BJ (cell line): ENCODE measurements at places on chromosomes 16 and 17.

- no peak for DNase-seq
Observed at GRCh38 chr16:79510879-79511278, 89.7 kb downstream of the MAF start.

DNA sequence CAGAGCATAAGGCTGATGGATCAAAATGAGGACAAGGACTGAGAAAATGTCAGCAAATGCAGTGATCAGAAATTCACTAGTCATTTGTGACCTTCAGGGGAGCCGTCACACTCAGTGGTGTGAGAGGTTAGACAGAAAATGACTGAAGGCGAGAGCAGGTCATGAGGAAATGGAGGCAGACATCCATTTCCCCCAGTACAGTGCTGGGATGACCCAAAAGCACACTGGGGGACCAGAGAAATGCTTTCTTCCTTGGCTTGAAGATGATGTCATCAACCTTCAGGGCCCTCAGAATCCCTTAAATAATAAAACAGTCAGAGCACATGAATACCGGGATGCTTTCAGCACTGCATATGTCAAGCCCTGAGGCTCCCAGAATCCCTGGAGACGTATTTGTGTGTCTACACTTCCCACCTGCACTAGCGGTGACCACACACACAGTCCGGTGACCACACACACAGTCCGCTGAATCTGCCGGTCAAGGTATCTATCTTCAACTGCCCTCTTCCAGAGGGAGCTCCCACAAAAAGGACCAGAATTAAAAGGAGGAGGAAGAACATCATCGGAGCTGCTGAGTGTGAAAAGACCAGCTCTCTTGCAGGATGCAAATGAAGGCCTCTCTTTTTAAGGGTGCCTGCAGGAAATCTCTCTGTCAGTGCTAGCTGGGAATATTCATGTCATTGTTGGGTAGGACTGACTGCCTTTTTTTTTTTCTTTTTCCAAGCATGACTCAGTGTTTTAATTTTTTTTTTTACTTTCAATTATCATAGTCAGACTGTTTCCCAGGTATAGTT, 8.2 kb downstream of the UBE2O start:
- DNase-seq: no peak

GRCh38 chr17:63698381-63698885, 1.5 kb downstream of the LIMD2 start:
- no peak for DNase-seq

DNA sequence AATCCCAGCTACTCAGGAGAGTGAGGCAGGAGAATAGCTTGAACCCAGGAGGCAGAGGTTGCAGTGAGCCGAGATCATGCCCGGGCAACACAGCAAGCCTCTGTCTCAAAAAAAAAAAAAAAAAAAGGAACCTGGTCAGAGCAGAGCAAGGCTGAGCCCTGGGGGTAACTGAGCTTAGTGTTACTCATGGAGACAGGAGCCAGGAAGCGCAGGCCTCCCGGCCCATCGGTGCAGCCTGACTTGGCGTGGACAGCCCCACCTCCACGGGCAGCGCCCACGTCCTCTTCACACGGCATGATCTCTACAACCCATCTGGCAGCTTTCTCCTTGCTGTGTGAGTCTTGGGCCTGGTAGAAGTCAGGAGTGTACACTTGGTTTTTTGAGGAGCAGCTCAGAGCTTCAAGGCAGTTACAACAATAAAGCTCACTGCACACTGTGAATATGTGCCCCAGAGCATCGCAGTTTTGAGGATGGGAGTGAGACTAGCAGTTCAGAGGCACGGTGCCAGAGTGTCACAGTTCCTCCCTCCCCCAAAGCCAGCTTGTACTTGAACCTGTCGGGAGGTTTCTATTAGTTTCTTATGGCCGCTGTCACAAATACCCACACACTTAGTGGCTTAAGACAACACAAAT, 129.9 kb downstream of the RAP1GAP2 start:
- peak; percentile 69 for DNase-seq

DNA sequence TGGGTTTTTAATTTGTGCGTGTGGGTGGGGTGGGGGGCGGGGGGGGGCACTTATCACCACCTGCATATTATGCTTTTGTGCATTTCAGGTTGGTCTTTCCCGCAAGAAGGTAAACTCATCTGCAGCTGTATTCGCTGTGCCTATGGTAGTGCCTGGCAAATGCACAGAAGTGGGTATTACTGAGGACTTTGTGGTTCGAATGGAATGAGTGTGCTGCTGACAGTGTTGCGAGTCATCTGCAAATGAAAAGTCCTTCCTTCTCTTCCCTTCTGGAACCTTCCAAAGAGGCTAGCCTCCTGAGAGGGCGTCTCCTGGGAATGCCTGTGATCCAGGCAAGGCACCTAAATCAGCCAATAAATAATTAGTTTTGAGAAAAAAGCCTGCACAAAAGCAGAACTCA, 532.9 kb downstream of the MAF start:
- no peak for DNase-seq

DNA sequence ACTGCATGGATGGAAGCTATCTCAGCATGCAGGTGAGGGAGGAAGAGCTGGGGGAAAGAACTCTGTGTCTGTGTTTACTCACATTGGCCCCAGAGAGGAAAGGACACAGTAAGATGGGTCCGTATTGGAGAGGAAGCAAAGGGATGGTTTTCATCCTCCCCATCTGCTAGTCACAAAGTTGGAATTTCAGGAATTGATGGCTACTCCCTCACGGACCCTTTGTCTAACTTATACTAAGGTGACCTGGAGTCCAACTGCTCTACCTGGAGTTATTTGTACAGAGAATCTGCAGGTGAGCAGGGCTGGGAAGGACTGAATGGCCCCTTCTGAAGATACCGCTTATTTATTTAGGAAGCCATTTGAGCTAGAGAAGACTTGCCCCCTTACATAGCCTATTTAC, 55.1 kb downstream of the WNT3 start:
- no peak for DNase-seq

DNA sequence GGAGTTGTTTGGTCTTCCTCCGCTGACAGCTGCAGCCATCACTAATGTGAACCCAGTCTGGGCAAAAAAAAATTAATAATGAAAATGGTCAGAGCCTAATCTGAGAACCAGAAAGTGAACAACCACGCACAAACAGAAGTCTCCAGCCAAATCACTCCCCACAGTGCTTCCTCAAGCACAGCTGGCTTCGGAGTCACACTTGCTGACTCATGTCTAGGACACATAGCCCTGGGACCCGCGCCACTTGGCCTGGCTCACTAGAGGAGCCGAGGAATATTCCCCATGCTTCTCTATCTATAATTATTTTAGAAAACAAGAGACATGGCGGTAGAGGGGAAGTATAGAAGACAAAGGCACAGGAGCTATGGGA, 109.1 kb downstream of the ZFHX3 start:
- DNase-seq: no peak

- DNase-seq: no peak
Observed at GRCh38 chr17:58002973-58003372, 4.1 kb downstream of the SRSF1 start.

DNA sequence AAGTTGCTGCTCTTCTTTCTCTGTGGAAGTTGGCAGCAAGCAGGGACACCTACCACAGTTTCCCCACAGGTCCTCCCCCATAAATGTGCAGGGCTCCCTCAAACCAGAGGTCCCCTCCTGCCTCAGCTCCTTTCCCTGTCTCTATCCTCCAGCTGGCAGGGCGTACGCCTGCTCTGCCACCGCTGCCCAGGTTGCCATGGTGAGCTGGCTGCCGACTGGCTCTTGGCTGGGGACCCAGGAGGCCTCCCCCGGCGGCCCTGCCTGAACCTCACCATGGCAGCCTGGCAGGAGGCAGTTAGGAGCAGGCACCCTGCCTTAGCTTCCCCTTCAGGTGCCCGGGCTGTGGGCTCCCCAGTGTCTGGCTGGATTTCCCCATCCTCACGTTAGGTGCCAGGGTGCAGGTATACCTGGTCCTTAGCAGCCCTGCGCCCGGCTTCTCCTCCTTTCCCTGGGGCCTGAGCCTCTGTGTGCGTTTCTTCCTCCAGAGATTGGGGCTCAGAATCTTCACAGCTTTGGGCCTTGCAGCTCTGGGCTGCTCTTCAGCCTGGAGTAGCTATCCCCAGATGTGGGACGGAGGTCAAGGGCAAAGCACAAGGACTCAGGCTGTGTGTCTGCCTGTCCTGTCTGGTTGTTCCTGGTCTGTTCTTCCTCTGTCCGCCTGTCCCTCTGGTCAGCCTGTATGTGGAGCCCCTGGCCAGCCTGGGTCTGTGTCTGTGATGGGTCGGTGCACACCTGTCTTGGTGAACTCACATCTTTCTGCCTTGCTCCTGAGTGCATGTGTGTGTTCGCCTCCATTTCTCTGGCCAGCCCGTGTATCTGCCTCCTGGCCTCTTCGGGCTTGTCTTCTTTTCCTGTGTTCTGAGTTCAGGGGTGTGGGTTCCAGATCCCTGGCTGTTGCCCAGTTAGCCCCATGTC, 15.7 kb downstream of the GJD3 start:
- no peak for DNase-seq

GRCh38 chr16:30896889-30897733, 697 bp downstream of the CTF1 start:
- peak; percentile 45 for DNase-seq

- no peak for DNase-seq
Observed at GRCh38 chr16:66070140-66070917, 296.2 kb upstream of the CDH5 start.

- no peak for DNase-seq
Observed at GRCh38 chr16:71826533-71827017, 17.9 kb upstream of the AP1G1 start.

- DNase-seq: no peak
Observed at GRCh38 chr17:1972487-1973160, 52.5 kb downstream of the RTN4RL1 start.

DNA sequence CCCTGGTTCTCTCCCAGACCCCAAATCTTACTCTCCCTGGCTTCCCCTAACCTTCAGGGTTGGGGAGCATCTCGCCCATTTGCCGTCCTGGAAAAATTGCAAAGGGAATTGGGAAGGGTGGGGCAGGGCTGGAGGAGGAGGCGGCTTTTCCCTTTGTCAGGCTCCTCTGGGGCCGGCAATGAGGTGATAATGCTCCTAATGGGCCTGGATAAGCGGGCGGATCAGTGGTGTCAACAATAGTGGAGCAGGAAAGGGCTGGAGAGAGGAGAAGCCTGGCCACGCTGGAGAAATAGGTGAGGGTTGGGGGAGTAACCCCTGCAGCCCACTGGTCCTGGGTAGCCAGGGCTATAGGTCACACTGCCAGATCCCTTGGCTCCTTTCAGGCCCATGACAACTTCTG, 12.3 kb downstream of the SCN4A start:
- no peak for DNase-seq

DNA sequence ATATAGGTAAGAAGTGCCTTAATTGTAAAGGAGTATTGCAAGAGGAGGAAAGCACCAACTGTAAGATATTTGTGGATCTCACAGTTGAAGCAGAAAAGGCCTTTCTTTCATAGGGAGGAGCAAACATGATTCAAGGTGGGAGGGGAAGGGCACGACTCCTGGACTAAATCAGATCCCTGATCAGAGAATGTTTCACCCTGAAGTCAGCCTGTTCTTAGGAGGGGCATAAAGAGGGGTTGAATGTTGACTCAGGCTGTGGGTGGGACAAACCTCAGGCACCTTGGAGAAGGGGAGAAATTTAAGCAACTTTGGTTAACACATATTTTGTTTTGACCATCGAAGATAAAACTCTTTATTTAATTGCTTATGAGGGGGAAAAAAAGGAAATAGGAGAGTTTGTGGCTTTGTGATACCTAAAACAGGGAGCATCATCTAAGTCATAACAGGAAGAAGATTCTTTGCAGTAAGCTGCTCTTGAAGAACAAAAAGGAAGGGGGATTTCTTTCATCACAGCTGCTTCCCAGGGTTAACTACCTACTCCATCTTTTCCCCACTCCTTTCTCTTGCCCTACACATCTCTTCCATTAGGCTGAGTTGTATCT, 158.6 kb upstream of the ZNF267 start:
- no peak for DNase-seq

DNA sequence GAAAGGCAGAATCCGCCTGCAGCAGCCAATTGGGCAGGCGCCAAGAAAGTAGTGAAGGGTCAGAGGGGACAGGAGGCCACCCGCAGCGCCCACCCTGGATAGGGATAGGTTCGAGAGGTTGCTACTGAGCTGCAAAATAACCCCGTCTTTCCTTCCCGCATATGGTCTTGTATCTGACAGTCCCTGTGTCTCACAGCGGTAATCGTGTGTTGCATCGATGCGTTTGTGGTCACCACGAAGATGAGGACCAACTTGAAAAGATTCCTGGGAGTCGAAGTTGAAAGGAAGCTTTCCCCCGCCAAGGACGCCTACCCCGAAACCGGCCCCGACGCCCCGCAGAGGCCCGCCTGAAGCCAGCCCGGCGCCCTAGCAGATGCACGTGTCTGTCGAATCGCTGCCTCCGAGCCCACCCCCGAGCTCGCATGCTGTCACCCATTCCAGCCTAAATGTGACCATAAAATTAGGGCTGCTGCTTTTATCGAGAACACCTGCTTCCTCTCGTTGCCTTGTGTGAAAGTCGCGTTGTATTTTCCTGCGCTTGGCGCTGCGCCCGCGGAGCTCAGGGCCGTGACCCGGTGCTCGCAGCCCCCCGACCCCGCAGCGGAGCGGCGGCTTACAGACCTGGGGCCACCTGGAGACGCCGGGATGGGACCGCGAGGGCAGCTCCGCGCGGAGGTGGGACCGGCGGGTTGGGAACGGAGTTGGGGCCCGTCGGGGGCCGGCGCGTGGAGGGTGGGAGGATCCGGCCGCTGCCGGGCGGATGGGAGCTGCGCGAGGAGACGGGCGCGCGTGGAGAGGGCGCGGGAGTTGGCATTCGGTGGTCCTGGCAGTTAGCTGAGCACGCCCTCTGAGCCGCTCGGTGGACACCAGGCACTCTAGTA, at the start of gene CMTM2:
TSS of gene CMTM2 (plus strand) at position 813 of the 881 bp plus-strand sequence. CDS start 145 bp downstream, outside the sequence.
- DNase-seq: no peak

GRCh38 chr16:63806794-63807506, 1314.9 kb downstream of the CDH11 start:
- no peak for DNase-seq

DNA sequence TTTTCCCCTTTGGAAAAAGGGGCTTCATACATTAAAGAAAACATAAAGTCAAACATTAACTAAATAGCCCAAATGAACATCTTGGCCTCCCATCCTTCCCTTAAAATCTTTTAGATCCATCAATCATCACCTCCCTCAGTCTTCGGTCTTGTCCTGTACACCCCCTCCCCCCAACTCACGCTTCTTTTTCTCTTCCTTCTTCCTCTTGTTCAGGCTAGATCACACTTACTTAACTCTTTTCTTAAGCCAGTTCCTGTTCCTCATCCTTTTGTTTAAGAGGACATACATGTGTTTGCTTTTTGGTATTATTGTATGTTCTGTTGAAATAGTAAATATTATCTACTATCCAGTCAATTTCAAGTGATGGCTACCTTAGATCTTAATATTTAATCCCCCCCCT, 5.5 kb downstream of the MFSD6L start:
- no peak for DNase-seq

GRCh38 chr16:62564291-62564690, 528.1 kb upstream of the CDH8 start:
- no peak for DNase-seq

DNA sequence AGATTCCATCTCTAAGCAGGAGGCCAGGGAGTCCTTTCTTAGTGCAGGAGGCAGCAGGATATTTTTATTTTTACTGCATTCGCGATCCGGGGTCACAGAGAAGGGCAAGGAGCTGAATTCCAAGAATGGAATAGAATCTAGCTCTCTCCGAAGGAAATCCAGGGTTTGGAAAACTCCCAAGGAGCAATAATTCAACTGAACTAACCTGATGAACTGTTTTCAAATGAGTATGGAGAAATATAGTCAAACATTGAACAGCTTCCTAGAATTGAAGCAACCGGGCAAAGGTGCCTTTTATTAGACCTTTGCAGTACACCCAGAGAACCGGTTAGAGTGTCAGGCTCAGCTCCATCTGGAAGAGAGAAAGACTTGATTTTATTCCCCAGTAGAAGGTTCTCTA, 120.7 kb upstream of the MAF start:
- DNase-seq: no peak

GRCh38 chr16:68724797-68725196, 12.3 kb upstream of the CDH1 start:
- no peak for DNase-seq
